ENCODE measurements at places on chromosomes 11 and 22.

DNA sequence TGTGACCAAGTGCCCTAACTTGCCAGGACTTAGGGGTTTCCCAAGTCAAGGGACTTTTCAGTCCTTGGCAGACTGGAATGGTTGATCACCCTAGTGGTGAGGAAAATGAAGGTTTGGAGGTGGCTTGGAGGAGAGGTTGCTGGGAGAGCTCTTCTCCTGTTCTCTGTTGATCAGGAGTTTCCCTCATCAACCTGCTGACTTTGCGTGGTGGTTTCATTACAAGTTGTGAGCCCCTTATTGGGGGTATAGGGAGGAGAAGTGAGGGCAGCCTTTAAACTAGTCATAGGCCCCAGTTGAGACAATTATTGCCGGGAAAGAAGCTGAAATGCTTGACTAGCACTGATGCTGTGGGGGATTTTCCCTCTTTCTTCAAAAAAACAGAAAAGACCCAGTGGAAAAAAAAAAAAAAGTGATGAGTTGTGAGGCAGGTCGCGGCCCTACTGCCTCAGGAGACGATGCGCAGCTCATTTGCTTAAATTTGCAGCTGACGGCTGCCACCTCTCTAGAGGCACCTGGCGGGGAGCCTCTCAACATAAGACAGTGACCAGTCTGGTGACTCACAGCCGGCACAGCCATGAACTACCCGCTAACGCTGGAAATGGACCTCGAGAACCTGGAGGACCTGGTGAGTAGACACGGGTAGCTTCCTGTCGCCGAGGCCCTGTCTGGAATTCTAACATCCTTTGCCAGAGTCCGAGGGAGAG lies at the start of gene CXCR5:
CXCR5 (plus strand) TSS at position 525 of the 704 bp plus-strand sequence; CDS start at position 575, 50 bp downstream.
- DNase-seq, result no peak

- DNase-seq, result no peak
Measured at GRCh38 chr11:47917599-47918369, 62.6 kb upstream of the PTPRJ start.

GRCh38 chr11:126461996-126462395 lies 106.5 kb downstream of the ST3GAL4 start:
- DNase-seq, result no peak

DNA sequence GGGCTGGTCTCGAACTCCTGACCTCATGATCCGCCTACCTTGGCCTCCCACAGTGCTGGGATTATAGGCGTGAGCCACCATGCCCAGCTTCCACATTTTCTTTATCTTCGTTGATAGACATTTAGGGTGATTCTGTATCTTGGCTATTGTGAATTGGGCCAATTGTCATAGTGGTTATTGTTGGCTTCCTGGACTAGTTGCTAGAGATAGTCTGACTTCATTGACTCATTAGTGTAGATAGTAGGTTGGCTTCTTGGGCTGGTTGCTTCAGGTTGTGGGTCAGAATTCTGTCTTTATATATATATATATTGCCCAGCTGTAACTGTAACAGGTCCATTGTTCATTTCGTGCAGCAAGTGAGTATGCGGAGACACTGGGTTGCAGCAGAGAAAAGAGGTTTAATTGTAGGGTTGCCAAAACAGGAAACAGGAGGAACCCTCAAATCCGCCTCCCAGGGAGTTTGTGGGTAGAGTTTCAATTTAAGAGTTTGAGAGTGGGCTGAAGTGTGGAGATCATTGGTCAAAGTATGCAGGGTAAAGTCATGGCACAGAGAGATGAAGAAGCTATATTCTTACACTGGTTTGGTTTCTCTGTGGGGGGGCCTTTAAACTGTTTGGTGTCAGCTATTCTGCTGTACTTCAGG lies 22.0 kb downstream of the ATG13 start:
- no peak for DNase-seq

DNA sequence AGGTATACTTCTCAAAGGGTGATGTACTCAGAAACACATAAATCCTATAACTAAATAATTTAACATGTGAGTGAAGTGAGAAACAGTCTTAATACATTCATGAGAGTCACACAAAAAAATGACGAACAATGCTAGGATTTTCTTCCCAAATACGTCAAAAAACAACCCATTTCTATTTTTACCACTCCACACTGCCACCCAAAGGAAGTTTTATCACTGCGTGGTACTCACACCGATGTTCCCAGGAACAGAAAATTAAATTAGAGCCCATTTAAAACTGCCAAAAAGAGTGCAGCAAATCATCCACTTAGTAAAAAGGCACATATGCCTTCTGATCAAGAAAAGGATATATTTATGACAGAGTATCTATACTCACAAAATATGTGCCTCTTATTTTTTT lies 710.9 kb upstream of the FAT3 start:
- DNase-seq, result no peak

GRCh38 chr11:959027-959426 lies 33.4 kb downstream of the AP2A2 start:
- no peak for DNase-seq

DNA sequence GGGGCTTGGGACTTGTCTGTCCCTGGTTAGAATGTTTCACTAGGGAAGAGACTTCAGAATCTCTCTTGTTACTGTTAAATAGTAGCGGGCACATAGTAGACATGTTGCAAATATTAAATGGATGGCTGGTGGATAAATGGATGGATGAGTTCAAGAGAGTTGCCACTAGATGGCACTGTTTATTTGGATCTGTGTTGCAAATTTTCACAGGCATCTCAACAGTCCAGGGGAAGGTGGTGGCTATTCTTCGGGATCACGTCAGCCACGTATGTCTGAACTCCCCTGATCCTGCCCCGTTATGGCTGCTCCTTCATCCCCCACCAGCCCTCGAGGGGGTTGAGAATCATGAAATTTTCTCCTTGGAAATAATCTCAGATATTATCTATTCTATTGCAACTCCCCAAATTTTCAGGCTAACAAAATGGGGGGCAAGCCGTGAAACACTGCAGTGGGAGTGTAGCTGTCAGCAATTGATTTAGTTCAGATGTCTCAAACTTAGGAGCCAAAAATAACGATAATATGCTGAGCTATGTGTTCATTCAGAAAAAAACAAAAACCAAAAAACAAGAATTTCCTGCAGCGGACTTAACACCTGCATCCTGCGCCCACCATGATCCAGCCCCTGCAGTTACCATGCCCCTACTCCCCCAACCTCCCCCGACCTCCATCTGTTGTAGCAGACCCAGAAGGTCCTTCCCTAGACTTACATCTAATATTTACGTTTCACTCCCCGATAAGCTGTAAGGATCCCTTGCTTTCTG lies 29.1 kb upstream of the BIRC3 start:
- DNase-seq, result no peak

DNA sequence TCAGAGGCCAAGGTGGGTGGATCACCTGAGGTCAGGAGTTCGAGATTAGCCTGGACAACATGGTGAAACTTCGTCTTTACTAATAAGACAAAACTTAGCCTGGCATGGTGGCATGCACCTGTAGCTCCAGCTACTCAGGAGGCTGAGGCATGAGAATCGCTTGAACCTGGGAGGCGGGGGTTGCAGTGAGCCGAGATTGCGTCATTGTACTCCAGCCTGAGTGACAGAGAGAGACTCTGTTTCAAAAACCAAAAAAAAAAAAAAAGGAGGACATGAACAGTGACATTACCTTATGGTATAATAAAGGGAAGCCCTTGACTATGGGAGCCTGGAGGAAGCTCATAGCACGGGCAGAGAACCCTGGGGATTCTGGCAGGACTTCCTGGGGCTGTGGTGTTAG lies 16.5 kb upstream of the PLEKHB1 start:
- no peak for DNase-seq

All from stimulated activated CD8-positive, alpha-beta memory T cell treated with anti-CD3 and anti-CD28 coated beads, Interleukin-7, amount 100 ng/mL, for 1 hour (primary cell).